ENCODE measurements at places on chromosomes 6 and 20.

DNA sequence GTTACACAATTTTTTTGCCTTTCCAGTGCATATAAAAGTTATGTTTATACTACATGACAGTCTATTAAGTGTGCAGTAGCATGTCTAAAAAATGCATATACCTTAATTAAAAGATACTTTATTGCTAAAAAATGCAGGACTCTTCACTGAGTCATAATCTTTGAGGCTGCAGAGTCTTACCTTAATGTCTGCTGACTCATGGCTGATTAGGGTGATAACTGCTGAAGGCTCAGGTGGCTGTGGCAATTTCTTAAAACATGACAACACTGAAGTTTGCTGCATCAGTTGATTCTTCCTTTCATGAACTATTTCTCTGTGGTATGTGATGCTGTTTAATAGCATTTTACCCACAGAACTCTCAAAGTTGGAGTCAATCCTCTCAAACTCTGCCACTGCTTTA is 19.1 kb downstream of the ZSCAN23 start:
- DNase-seq, result no peak

DNA sequence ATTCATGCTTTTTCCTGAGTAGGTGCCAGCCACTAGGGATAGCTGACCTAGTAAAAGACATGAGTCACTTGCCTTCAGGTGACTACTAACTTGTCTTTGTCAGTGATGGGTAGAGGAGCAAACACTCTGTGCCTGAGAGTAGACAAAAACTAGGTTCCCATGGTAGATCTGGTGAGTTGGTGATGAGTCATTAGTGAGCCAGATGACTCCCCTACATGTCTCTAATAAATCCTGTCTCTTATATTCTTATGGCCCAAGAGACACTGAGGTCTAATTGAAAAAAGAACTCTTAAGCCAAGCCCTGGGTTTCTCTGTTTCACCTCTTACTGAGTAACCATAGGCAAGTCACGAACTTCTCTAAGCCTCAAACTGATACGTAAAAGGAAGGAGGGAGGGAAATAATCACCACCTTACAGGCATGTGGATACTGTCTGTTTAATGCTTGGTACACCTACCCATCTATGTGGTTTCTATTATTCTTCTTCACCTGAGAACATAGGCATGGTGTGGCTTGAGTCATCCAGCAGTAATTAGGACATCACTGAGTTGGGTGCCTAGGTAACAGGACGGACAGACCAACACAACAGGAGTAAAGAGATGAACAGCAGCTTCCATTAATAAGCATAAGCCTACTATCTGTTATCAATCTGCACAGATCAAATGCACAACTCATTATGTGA is 20.3 kb downstream of the TTPAL start:
- peak; percentile 25 for DNase-seq

GRCh38 chr6:19842030-19842615 is 5.0 kb downstream of the ID4 start:
- no peak for DNase-seq

- DNase-seq, result no peak
Measured at GRCh38 chr20:5636841-5637240, 113.4 kb upstream of the SHLD1 start.

DNA sequence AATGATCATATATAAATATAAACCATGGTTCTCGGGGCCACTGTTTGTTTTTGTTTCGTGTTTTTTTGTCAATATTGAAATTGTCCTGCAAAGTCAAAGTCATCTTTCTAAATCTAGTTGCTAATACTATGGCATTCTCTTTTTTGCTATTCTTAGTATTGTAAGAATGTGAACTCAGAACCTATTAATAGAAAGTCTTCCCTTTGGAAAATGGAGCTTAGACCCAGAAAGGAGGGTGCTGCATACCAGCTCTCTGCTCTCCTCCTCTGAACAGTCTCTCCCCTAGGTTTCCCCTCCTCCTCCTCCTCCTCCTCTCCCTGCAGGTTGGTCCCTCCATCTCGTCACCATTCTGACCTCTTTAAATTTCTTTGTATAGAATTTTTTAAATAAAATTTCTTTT is 150.4 kb upstream of the CCN2 start:
- DNase-seq, result no peak

- DNase-seq, result no peak
Measured at GRCh38 chr6:166853371-166854325, 102.7 kb downstream of the RNASET2 start.

GRCh38 chr6:134176264-134176975 is 124.0 kb upstream of the SLC2A12 start:
- DNase-seq, result no peak

- peak; percentile 83 for DNase-seq
Measured at GRCh38 chr20:57628047-57628961, 8.1 kb upstream of the ZBP1 start.

DNA sequence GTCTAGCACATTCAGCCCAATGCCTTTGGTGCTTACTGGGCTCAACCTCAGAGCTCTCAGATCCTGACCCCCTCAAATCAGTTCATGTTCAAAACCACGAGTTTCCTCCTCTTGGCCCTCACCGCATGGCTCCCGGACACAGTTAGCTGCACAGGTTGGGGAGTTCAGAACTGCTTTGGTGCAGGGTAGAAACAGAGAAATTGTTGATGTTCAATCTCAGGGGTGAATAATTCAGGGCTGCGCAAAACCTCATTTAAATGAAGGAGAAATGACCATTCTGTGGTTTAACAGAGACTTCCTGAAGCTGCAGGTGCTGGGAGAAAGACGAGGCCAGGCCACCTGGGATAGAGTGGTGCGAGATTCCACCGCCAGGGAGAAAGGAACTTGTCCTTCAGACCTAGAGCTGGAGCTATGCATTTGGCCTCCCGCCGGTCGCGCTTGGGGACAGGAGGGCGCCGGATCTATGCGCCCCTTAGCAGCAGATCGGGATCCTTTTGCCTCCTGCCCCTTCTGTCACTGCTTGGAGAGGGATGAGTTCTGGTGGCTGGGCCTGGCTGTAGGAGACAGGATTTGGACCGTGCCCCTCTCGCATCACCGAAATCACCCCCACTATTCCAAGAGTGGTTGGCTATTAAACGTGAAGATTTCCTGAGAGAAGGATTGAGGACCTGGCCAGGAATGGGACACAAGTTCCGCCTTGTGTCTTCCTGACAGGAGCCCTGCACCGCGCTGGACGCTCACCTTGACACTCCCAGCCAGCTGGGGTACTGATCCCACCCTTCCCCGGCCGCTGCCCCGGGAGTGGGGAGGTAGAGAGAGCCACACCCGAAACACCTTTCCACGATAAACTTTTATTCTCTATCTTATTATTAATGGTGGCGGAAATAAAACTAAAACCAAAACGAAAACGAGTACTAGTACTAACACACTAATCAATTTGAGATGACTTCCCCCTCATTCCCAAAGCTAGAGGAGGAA is 767 bp upstream of the PAX1 start:
- no peak for DNase-seq

DNA sequence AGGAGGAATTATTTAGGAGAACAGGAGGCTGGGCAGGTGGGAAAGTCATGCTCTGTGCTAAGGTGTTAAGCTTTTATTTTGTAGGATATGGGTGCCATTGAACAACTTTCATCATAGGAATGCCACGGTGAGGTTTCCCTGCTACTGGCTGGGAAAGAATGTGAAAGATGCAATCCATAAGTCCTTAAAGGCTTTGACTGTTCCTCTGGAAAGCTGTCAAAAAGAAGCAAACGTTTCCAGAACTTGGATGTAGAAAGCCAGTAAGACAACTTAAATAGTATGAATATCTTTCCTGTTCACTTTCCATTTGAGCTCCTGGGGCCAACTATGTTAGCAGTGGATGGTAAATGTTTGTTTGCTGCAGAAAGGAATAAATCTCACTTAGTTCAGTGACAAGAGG is 574.4 kb downstream of the RNF144B start:
- no peak for DNase-seq

- DNase-seq, result no peak
Measured at GRCh38 chr6:158991017-158991723, 8.8 kb downstream of the RSPH3 start.

GRCh38 chr6:15817100-15817499 is 154.3 kb upstream of the DTNBP1 start:
- no peak for DNase-seq

GRCh38 chr20:54981175-54981574 is 505.8 kb downstream of the DOK5 start:
- no peak for DNase-seq

- no peak for DNase-seq
Measured at GRCh38 chr6:112005013-112005371, 48.9 kb upstream of the CCN6 start.

DNA sequence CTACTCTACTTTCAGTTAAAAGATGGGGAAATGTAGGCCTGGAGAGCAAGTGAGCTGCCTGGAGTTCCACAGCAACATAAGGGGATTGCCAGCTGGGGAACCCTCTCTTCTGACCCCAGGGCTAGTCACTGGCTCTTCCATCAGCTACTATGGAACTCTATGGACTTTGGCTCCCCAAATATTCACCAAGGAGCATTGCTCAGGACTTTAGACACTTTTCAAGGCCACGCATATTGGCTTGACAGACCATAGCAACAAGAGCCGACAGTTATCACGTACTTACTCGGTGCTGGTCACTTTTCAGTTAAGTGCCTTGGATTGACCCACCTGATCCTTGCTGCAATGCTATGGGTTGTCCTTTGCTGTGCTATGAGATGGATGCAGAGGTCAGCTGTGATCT is 360.7 kb upstream of the CHD6 start:
- DNase-seq, result no peak

DNA sequence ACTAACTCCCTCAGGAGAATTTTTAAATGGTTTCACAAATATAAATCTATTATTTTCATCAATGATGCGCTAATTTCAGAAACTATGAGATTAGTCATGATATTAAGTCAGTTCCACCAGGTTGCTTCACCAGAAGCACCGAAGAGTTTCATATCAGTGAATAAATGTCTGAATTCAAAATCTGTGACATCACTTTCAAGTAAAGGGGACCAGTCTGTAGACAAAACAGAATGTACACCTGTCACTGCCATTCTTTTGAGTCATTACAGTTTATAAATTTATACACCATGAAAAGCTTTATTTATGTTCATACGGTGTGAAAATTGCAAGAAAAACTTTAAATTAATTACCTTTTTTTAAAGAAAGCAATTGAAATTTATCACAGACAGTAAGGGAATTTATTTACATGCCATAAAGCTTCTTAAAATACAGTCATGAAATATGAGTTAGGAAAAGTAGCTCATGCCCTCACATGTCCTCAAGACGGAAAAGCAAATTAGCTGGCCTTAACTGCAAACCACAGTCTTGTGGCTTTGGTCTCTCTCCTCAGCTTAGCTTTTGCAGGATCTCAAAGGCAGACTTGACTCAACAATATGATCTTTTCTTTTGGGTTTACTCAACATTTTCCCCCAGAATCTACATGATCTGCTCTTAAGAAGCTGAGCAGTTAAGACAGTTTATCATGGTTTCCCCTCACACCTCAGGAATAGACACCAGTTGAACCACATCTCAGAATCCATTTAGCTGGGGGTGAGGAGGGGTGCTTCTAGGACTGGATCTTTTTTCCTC is 177.7 kb upstream of the MCHR2 start:
- no peak for DNase-seq

DNA sequence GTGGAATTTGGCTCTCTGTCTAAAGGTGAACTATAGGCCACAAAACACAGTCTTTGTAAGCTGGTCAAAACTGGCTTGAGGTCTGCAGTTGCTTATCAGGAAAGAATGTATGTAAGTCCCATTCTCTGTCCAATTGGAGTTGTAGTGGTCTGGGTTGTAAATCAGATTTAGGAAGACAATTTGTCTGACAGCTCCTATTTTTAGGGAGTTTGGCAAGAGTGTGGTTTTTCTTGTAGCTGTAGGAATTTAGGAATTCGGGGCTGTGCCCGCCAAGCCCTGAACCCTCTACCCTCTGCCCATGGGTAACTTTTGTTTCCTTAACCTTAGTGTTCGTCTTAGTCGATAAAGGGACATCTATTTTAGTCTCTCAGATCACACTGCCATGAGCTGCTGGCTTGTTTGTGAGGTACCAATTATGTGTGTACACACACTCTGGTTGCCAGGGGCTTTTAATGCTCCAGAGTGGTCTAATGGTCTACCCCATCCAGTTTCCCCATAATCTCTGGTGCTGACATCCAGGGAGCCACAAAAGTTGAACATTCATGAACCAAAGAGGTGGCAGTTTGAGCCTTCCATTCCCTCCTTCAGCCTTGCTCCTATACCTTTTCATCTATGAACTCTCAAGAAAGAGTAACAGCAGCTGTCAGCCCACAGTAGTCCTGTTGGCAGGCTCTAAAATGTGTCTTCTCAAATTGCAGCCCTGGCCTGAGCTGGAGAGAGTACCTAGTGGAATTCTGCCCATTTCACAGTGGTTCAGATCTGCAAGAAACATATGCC is 93.0 kb downstream of the ANKRD6 start:
- no peak for DNase-seq

DNA sequence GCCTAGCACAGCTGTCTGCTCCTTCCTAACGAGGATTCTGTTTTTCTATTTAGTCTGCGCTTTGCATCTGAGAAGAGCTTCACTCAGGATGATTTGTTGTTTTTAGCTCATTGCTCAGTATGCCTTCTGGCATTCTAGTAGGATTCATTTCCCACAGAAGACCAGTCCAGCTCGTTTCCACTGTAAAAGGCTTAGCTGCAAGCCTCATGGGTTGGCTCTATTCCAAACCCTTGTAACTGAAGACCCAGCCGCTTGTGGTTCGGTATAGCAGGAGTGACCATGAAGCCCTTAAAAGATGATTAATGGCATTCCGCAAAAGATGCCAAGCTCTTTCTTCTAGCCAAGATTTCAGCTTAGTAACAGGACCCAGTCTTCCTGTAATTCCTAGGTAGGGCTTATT is 7.2 kb downstream of the ADGRF1 start:
- no peak for DNase-seq

- no peak for DNase-seq
Measured at GRCh38 chr6:160973311-160974250, 18.0 kb upstream of the MAP3K4 start.

DNA sequence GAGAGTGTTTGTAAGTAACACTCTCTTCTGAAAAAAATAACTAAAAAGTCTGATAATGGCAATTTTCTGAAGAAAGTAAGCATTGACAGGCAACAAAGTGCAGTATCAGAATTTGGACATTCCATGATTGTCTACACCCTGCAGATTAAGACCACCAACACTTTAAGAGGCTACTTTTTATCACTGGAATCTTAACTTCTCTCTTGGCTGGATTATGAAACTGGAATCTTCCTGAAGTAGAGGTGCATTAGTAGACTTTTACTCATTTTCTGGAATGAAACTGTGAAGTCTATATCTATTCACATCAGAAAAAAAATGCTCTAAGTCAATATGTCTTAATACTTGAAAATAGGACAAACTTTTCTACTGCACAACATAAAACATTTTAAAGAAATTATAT is 547.5 kb downstream of the COL12A1 start:
- DNase-seq, result no peak

DNA sequence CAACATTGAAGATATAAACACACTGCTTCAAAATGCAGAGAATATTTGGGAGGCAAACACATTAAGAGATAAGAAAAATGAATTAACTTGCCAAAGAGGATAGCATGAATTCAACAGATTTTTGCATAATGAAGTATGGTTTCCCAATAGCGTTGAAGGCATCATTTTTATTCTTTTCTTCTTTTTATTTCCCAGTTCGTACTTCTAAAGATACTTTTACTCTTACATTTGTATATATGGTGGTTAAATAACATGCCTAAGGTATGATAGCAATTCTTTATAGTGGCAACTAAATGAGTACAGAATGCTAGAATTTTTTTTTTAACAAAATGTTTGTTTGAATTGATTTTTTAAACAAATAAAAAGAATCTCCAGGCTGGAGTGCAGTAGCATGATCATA is 473.4 kb upstream of the MARCKS start:
- no peak for DNase-seq
